ENCODE measurements at places on chromosomes 2 and 18.

GRCh38 chr2:24276349-24276899 is 83.9 kb downstream of the ITSN2 start:
- no peak for DNase-seq

- DNase-seq = no peak
These were observed 455.7 kb upstream of the PIK3C3 start for GRCh38 chr18:41499345-41499744.

GRCh38 chr18:24462838-24463775 is 2.7 kb downstream of the HRH4 start:
- no peak for DNase-seq

GRCh38 chr2:223222397-223222796 is 170.4 kb downstream of the KCNE4 start:
- DNase-seq = no peak

DNA sequence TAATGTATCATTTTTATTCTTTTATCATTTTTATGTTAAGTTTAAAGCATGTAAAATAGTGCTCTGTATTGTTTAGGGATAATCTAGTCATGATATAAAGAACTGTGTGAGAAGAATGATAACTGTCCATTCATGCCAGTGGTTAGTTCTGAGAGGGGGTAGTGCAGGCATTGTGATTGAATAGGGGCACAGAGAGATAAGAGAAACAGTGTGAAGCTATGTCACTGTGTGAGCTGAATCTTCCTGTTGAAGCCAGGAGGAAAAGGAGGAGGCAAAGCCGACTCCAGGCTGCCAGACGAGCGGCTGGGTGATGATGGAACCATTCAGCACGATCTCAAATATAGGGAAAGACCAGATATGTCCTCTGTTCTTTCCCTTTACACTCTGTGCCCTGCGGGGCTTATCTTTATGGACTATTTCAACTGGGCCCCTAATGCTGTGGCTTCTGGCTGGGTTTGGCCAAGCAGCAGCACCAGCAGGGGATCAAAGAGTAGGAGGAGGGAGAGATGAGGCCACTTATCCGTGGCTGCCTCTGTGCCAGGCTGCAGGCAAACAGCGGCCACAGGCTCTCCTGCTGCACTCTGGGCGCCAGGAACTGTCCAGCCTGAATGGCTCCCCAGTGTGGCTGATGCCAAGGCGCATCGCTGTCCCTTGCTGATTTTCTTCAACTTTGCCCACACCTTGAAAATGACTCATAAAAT is 128.0 kb downstream of the SPP2 start:
- DNase-seq = no peak

GRCh38 chr2:40244251-40244650 is 207.6 kb downstream of the SLC8A1 start:
- no peak for DNase-seq

DNA sequence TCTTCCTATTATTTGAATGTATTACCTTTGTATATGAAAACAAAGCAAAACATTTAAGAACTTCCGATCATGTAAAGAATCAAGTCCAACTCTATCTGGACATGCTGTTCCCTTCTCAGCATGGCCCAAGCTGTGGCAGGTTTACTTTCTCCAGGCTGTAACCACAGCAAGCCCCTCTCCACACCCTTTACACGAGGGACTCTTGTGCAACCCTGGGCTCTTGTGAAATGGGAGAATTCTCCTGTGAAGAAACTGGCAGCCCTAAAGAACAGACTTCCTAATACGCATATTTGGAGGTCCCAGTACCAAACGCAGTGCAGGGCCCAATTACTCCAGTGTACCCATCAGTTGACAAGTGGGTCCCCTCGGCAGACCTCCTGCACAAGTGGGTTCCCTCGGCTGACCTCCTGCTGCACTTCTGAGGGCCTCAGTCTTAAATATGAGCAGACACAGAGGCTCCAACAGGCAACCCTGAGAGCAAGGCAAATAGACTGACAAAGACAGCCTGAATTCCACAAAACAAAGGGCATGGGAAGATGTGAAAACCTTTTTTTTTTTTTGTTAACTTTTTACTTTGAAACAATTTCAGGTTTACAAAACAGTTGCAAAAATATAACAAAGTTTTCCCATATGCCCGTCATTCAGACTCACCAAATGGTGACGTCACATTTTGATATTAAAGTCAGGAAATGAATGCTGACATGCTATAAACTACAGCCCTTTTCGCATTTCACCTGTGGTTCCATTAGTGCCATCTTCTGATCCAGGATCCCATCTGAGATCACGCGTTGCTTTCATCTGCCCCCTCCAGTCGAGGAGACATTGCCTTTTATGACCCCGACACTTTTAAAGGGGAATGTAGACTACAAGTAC is 78.2 kb downstream of the FBXO15 start:
- DNase-seq = no peak

DNA sequence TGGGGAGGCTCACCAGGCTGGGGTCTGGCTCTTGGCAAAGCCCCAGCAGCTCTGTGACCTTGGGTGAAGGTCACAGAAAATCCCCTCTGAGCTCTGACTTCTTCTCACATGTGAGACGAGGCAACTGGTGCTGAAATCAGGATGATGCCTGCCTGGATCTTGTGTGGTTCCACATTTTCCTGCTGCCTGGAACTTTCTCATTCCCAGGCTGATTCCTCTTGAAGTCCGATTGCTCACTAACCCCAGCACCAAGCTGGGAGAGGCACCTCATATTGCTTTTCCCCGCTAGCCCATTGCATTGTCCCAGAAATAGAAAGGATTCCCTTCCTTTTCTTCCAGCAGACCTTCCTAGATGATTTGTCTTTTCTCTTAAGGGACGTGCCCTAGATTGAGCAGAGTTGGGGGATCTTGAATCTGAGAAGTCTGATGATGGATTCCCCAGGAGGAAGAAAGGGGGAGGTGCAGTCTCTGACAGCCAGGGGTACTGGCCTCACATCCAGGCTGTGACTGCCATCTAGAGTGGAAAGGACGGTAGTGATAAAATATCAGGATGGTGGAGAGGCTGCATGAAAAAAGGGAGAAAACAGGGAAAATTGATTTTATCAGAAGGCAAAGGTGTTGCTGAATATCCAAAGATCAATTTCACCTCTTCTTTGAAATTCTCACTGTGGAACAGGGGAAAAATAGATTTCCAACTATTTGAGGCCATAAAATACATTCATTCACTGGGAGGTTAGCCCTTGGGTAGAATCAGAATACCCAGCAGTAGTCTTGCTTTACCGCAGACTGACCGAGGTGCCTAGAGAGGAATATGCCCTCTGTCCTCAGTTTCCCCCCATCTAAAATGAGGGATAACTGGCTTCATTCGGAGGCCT is 96.3 kb downstream of the FAM210A start:
- DNase-seq = peak; percentile 41

DNA sequence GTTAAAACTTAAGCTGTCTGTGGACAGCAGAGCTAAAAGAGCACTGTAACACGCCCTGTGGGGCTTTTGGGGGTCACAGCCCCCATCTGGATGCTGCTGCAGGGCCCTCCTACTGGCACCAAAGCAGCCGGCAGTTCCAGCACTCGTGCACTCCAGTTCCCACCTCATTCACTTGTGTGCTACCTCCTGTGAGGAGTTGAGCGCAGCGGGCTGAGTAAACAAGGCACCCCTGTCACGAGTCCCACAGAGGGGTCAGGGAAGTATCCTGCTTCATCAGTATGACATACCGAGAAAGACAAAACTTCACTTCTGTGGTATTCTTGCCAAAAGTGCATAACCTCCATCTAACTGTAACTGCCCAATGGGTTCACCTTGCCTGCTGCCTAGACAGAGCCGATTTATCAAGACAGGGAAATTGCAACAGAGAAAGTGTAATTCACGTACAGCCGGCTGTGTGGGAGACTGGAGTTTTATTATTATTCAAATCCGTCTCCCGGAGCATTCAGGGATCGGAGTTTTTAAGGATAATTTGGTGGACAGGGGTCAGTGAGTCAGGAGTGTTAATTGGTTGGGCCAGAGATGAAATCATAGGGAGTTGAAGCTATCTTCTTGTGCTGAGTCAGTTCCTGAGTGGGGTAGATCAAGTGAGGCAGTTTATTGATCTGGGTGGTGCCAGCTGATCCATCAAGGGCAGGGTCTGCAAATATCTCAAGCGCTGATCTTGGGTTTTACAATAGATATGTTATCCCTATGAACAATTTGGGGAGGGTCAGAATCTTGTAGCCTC is 41.6 kb downstream of the TMEM17 start:
- DNase-seq = no peak

GRCh38 chr2:121694398-121695170 is 42.1 kb downstream of the NIFK start:
- no peak for DNase-seq

- no peak for DNase-seq
These were observed 21.7 kb downstream of the TFPI start for GRCh38 chr2:187532333-187533120.

DNA sequence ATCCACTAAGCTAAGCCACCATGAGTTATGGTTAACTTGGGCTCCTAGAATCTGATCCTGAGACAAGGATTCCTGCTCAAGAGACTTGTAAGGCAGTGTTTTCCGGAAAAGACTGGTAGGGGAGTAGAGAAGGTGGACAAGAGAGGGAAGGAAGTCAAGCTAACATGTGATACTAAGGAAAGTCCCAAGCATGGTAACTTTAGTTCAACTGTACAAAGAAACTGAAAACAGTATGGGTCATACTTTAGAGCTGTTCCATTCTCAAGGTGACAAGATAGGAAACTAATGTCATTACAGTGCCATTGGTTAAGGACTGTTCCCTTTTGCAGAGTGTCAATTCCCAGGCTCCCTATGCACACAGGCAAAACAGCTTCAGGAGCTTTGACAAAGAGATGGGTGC is 5.8 kb downstream of the MYO5B start:
- DNase-seq = no peak

GRCh38 chr2:75256485-75256884 is 57.2 kb upstream of the TACR1 start:
- no peak for DNase-seq

GRCh38 chr18:36365836-36366775 is 68.6 kb downstream of the FHOD3 start:
- no peak for DNase-seq

- no peak for DNase-seq
These were observed 93.5 kb downstream of the VWA3B start for GRCh38 chr2:98180456-98180855.

All from activated naive CD4-positive, alpha-beta T cell treated with anti-CD3 and anti-CD28 coated beads, Interleukin-2, amount 50 U/mL, for 16 hours (primary cell).